Stimulated activated CD8-positive, alpha-beta memory T cell treated with anti-CD3 and anti-CD28 coated beads, Interleukin-4, amount 100 ng/mL, for 1 hour (primary cell): ENCODE measurements at places on chromosomes 3 and 15.

DNA sequence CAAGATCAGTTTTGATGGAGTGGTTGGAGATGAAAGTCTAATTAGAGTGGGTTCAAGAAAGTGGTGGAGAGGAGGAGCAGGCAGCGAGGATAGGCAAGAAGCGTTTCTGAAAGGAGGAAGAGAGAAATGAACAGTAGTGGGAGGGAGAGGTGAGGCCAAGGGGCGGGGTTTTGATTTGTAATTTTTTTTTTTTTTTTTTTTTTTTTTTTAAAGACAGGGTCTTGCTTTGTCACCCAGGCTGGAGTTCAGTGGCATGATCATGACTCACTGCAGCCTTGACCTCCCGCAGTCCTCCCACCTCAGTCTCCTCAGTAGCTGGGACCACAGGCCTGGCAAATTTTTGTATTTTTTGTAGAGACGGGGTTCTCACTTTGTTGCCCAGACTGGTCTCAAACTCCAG is 36.6 kb downstream of the MRAS start:
- DNase-seq: no peak

DNA sequence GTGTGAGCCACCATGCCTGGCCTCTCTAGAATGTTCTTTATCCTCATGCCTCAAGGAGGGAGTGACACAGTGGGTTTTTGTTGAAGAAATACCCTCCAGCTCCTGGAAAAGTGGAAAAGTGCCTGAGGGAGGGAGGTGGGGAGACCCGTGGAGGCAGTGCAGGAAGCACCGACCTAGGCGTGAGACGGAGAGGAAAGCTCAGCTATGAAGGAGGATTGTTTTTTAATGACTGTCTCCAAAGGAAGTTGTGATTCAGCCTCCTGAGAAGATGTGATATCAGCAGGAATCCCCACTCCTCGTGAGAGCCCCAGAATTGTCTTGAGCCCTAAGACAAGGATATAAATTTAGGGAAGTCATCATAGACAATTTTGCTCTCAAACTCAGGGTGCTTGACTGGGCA is 21.7 kb downstream of the RPLP1 start:
- DNase-seq: no peak

DNA sequence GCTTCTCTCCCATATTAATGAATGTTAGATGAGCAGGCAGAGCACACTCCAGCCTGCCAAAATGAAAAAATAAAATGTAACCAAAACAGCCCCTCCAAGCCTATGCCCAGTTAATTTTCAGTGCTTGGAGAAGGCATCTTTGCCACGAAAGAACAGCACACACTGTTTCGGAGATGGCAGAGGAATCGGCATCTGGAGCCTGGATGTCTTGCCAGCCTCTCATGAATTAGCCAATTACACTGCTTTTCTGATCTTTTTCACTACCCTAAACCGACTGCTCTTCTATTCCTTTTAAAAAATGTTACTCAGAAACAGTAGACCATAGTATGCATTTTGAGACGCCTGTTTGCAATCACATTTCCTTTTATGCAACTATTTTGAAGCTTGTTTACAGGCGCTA is 249.6 kb downstream of the TLE3 start:
- DNase-seq: no peak

- DNase-seq: no peak
Measured at GRCh38 chr3:57078635-57079473, 18.4 kb downstream of the SPATA12 start.

- DNase-seq: no peak
Measured at GRCh38 chr3:161552984-161553560, 56.5 kb downstream of the OTOL1 start.

DNA sequence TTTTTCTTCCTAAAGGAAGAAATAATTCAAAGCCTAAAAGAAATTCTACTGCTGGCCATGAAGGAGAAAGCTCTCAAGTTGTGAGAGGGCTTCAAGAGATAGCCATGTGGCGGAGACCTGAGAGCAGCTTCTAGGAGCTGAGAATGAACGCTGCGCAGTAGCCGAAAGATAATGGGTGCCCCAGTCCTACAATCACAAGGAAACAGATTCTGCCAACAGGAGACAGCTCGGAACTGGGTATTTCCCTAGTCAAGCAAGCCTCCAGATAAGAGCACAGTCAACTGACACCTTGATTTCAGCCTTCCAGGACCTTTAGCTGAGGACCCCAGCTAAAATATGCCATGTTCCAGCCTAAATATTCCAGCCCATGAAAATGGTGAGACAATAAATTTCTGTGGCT is 824.1 kb downstream of the FHIT start:
- DNase-seq: no peak

DNA sequence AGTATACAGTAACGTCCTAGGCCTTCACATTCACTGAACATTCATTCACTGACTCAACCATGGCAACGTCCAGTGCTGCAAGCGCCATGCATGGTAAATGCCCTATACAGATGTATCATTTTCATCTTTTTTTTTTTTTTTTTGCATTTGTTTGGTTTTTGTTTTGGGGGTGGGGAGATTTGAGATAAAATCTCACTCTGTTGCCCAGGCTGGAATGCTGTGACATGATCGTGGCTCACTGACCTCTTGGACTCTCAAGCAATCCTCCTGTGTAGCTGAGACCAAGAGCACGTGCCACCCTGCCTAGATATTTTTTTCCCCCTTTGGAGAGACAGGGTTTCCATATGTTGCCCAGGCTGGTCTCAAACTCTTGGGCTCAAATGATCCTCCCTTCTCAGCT is 37.4 kb downstream of the SUSD5 start:
- DNase-seq: no peak

DNA sequence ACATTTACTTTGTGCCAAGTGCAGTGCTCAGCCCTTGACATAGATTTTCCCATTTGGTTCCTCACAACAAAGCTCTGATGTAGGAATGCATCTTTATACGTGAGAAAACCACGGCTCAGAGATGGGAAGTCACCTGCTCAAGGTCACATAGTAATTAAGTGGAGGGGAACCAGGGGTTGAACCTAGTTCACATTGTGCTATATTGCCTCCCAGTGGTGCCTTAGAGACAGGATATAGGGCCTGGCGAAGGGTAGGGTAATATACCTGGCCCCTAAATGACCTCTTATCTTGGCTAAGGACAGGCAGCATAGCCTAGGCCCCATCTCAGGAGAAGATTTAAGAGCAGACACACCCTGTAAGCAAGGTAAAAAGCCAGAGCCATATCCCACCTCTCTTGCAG is 71.5 kb downstream of the FOXP1 start:
- DNase-seq: no peak

GRCh38 chr15:27214961-27215360 is 244.0 kb downstream of the GABRG3 start:
- DNase-seq: no peak

DNA sequence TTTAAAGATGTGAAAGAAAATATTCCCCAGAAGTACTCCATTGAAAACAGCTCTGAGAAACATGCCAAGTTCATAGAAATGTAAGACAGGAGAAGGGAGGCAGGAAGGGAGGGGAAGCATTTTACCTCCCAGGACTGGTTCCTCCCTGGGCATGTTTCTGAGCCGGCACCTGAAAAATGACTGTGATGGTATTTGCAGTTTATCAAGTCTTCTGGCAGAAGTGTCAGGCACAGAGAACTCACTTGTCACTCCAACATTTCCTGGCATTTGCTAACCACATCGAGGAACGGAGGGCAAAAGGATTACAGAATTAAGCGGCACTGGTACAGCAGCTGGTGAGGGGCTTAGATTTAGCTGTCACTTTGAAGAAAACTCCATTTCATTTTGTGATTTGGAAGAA is 1054.0 kb downstream of the TUSC7 start:
- DNase-seq: no peak

GRCh38 chr3:73884361-73884760 is 259.6 kb upstream of the PDZRN3 start:
- no peak for DNase-seq

GRCh38 chr3:13171704-13172643 is 98.7 kb upstream of the IQSEC1 start:
- DNase-seq: no peak

- no peak for DNase-seq
Measured at GRCh38 chr3:196931828-196932587, 10.3 kb downstream of the NCBP2 start.

- no peak for DNase-seq
Measured at GRCh38 chr3:74331711-74332110, 282.7 kb downstream of the CNTN3 start.

- no peak for DNase-seq
Measured at GRCh38 chr3:34783876-34784275, 855.4 kb upstream of the ARPP21 start.

DNA sequence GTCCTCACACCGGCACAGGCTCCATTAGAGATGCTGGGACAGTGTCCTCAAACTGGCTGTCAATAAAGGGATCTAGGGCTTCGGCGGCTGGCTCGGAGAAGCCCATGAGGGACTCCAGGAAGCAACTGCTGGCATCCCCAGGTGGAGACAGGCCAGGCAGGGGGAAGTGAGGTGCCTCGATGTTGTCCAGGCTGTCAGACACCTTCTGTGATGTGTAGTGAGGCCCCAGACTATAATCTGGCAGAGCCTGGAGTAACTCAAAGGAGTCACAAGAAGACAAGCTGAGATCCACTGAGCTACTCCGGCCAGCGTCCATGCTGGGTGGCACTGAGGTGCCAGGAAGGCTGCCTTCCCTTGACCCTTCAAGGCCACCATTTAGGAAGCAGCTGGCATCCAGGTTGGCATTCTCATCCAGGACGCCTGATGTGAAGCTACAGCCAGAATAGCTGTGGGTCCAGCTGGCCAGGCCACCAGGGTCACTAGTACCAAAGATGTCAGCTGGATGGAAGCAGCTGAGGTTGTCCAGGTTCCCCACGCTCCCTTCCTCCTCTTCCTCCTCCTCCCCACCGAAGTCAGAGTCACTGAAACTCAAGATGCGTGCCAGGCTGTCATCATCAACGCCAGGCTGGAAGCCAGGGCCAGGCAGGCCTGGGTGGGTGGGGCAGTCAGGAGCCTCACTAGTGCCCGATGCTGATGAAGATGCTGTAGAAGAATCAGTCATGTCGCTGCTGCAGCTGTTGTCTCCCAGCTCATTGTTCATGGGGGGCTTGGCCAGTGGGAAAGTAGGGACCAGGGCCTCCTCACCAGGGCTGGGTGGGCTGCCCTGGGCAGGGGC is 10.1 kb downstream of the CSRNP1 start:
- DNase-seq: no peak

DNA sequence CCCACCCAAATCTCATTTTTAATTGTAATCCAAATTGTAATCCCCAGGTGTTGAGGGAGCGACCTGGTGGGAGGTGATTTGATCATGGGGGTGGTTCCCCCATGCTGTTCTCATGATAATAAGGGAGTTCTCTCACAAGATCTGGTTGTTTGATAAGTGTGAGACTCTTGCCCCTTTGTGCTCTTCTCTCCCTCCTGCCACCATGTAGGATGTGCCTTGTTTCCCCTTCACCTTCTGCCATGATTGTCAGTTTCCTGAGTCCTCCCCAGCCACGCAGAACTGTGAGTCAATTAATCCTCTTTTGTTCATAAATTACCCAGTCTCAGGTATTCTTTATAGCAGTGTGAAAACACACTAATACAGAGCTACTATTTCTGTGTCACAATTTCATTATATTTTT is 88.7 kb downstream of the NCEH1 start:
- no peak for DNase-seq

GRCh38 chr3:129695230-129695629 is 88.8 kb upstream of the PLXND1 start:
- no peak for DNase-seq

GRCh38 chr3:5784690-5785089 is 597.2 kb downstream of the EDEM1 start:
- DNase-seq: no peak

- no peak for DNase-seq
Measured at GRCh38 chr3:175476489-175476888, 617.4 kb downstream of the NAALADL2 start.

DNA sequence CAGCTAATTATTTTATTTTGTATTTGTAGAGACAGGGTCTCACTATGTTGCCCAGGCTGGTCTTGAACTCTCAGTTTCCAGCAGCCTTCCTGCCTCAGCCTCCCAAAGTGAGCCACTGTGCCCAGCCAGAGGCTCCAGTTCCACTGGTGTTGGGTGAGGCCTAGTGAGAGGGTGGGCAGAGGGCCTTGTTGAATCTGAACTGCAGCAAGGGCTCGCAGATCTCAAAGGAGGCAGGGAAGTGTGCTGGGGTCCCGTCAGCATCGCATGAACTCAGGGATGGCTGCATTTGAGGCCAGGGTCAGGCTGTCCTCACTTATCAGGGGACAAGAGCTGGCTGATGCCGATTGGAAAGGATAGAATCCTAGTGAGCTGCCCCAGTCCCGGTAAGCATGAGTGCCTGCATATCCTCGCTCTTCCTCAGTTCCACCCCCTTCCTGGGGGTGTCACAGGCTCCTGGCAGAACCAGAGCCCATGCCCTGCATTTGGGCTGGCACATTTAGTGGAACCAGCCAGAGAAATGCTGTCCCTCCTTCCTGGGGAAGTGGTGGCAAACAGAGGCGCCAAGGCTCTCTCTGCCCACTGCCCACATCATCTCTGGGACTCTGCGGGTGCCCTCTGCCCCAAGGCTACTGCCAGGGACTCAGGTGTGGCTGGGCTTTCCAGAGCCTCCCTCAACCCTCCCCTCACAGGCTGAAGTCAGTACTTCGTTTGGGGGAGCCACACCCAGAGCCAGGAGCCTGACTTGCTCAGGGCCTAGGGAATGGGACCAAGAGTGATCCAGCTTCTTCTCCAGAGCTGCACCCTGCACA is 24.1 kb downstream of the ALS2CL start:
- DNase-seq: no peak

GRCh38 chr3:34394978-34395748 is 596.7 kb downstream of the PDCD6IP start:
- DNase-seq: no peak

DNA sequence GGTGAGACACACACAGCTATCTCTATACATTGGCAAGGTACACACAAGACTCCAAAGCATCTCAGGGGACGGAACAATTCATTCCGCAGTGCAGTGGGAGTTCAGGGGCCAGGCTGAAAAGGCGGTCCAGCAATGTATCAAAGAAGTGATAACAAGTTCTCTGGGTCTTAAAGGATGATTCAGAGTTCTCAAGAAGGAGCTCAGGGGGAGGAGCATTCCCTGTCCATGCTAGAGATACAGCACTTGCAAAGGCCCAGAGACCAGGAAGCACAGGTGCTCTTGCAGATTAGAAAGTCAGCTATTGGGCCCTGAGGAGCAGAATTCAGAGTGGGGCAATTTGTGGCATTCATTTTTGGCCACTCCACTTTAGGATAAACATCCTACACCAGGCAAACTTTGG is 34.9 kb downstream of the MECOM start:
- no peak for DNase-seq

DNA sequence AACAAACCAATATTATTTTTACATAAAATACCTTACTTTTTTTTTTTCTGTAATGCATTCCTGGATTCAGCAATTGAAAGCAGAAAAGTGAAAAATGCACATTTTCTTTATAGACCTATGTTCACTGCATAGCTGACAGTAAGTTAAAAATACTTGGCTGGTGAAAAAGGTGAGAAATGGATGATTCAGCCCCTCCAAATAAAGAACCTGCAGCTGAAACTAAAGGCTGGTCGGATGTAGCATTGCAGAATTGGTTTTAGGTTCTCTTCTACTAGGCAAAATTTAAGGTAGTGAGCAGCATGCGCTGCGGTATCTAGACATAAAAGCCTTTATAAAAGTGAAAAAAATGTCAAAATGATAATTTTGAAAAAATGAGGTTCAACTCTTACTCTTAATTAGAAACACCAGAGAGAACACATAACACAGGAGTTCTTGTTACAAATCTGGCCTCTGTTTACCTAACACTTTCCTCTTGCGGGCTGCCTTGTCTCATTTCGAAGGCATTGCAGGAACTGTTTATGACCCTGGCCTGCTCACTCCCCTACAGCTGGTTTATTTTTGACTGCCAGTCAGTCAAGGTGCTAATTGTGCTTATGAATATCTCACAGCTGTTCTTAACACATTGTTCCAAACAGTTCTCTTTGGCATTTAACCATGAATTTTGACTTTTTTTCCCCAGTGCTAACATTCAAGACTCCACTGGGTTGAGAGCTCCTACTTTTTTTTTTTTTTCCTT is 455.4 kb upstream of the TBL1XR1 start:
- no peak for DNase-seq
